ENCODE measurements at places on chromosomes 4 and X.

DNA sequence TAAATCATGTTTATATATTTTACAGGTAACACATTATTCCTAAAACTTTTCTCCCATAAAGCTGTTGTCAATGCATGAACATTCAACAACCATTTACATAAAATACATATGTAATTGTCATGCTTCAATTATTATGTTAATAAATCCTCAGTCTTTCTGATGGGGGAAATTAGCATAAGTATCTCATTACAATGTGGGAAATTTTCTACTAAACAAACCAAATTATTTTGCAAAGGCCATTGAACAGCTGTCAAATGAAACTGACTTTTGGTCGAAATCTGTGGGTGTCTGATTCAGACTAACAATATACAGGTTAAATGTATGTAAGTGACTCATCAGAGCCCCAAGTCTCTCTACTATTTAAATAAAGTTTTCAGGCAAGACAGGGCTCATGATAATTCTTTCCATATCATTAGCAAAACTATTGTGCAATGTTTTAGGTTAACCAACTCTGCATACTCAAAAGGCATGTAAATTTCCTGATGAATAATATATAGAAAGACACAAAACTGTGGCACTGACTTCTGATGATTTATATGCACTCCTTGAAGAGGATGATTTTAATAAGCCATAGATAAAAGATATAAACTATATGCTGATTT, 795.3 kb upstream of the AADAT start:
- no peak for DNase-seq

- no peak for DNase-seq
These were observed 54.8 kb downstream of the CASP6 start for GRCh38 chr4:109648266-109648996.

GRCh38 chr4:139368998-139369397, 66.7 kb upstream of the NDUFC1 start:
- DNase-seq: no peak

DNA sequence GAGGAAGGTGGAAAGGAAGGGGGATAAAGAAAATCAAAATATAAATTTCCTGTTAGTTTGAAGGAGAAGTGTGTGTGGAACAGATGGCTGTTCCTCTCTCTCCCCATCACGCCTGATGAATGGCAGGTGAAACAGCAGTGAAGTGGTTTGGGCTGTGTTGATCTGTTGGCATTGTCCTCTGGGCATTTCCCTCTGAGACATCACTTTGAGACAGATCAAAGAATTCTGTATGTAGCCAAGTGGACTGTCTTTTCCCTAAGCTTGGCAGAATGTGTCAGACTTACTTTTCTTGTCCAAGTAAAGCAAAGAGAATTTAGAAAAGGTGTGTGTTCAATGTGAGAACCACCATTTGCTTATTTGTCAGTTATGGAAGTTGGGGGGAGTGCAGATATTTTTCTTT, 47.5 kb downstream of the SEPTIN11 start:
- no peak for DNase-seq

- no peak for DNase-seq
These were observed 25.3 kb downstream of the FAM241A start for GRCh38 chr4:112170451-112170993.

GRCh38 chr4:128803783-128804182, 5.7 kb upstream of the JADE1 start:
- DNase-seq: no peak

- DNase-seq: no peak
These were observed 42.3 kb upstream of the MAN2B2 start for GRCh38 chr4:6532658-6533057.

DNA sequence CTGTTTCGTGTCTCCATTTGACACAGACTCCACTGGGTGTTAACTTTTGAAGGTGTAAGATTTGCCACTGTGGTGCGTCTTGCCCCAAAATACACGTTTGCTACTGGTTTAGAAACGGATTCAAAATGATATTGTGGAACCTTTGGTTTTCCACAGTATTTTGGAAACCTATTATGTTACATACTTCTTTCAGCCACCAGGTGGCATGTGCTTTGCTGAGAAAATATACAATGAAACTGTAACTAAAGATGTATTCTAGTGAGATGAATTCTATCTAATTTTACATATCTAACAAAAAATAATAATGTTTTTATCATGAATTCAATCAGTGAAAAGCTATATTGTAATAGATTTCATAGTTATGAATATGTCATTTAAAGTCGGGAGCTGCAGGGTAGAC, 28.4 kb upstream of the SLITRK4 start:
- DNase-seq: no peak

DNA sequence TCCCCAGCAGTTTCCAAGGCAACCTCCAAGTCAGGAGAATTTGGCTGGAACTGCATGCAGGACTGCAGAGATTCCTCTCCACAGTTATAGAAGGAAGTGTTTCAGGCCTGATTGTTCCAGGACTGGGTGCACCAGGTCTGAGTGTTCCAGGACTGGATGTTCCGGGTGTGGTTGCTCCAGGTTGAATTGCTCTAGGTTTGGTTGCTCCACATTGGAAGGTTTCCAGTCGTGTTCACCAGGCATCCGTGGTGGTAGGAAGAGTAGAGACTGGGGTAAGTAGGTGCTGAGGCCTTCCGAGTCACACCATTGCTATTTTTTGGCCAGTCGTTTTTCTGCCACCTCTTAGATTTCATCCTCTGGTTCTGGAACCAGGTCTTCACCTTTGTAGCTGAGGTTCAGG, 105.4 kb downstream of the MSN start:
- DNase-seq: no peak

- DNase-seq: no peak
These were observed 252.8 kb upstream of the SLC7A11 start for GRCh38 chr4:138494931-138495330.

DNA sequence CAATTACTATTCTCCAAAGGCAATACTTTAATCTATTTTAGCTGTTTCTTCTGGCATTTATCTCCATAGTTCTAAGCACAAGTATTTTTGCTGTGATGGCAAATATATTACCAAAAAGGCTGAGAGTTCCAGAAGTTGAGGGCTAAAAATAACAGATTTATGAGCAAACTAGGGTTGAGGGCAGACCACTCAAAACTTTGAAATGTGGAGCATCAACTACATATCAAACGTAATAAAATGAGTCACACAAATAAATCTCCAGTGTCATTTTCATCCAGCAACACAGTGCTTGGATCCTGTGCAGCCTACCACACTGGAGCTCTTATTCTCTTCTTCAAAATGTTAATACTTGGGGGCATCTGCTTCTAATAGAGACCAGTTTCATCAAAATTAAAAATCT, 163.9 kb downstream of the HS3ST1 start:
- no peak for DNase-seq

- no peak for DNase-seq
These were observed 75.6 kb upstream of the BCOR start for GRCh38 chrX:40173143-40174000.

DNA sequence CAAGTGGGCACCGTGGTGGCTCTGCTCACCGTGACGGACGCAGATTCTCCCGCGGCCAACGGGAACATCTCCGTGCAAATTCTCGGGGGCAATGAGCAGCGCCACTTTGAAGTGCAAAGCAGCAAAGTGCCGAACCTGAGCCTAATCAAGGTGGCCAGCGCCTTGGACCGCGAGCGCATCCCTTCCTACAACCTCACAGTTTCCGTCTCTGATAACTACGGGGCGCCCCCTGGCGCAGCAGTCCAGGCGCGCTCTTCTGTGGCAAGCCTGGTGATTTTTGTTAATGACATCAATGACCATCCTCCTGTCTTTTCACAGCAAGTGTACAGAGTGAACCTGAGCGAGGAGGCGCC, 2.7 kb downstream of the FAT4 start:
- no peak for DNase-seq

DNA sequence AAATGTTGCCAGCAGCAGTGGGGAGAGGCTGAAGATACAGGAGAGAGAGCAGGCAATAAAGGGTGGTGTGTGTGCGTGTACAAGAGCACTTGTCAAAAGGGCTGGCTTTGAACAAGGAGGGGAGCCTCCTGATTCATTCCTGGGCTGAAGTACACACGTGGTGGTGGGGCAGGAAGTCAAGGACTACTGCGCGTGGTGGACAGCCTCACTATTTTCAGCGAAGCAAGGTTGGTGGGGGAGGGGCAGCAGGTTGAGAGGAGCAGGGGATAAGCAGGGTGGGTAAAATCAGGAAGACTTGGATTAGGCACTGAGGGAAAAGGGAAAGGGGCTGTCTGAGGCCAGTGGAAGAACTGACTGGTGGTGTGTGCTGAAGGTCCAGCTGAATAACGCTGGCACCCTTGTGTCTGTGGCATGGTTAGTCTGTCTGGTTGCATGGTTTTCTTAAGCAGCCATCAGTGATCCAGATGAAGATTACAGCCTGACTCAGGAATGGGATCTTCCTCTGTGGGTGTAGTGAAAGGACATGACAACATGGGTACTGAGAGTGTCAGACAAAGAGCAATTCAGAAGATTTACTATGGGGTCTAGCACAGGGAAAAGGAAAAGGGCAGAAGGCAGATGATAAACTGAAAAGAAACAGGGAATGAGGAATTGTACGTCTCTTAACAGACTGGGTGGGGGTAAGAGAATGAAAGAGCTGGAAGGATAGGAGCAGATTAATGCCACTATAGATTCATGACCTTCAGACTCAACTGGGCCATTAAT, 149.8 kb downstream of the CHM start:
- DNase-seq: no peak

- no peak for DNase-seq
These were observed 71.8 kb downstream of the FUNDC1 start for GRCh38 chrX:44470816-44471215.

DNA sequence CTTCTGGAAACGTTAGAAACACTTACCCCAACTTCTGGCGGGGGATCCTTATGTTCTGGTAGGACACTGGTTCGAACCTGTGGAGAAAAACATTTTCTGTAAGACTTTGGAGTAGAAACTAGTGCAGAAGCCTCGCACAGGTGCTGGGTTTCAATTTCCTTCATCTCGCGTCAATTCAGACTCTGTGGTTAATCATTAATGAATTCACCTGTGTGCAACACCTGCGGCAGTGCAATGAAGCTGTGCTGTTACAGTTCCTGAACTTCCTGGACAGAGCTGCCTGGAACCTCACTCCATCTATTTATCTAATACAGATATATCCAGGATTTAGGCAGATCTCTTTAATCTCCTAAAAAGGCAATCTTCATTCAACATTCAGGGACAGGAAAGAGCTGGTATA, 531.4 kb downstream of the INPP4B start:
- DNase-seq: no peak

- no peak for DNase-seq
These were observed 34.6 kb upstream of the DCAF8L2 start for GRCh38 chrX:27555514-27555913.

Data from activated CD4-positive, alpha-beta T cell treated with anti-CD3 and anti-CD28 coated beads, Interleukin-2, amount 50 U/mL, for 1 hour (primary cell).